Fibroblast of skin of left quadriceps (primary cell): ENCODE measurements at places on chromosomes 5 and 9.

DNA sequence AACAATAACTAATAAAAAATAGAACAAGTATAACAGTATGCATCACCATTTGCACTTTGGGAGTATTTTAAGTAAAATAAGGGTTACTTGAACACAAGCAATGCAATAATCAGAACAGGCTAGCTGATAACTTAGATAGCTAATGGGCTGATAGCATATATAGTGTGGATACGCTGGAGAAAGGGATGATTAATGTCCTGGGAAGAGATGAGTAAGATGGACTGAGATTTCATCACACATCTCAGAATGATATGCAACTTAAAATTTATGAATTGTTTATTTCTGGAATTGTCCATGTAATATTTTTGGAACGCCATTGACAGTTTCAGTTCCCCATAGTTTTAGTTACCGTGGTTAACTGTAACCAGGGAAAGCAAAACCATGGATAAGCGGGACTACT is 173.6 kb downstream of the ISL1 start:
- no peak for DNase-seq

DNA sequence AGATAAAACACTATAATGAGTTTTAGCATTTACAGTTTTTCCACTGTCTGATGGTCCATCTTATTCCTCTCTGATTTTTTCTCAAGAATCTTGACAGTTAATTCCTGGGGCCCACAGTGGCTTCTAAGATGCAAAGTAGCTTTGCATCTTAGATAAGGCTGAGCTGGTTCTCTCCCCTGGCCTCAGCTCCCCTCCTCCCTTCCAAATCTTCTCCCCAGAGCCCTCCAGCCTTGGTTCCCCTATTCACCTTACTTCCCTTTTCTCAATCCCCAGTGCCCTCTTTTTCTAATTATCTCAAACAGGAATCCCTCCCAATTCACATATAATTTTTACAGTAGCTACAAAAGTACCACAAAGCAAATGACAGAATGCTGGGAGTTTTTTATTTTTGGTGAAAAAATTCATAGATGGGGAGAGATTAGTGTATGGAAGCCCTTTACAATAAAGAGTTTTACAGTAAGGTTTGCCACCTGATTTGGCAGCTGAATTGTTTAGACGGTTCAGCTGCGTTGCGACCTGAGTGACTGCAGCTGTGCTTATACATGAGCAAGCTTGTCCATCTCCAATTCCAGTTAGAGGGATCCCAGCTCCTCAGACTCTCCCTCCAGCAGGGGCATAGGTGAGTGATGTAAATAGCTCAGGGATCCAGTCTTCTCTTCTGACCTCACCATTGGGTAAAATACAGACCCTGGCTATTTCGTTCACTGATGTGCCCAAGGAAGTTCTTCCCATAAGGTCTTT is 51.4 kb upstream of the CKMT2 start:
- no peak for DNase-seq

GRCh38 chr9:134591082-134591571 is 50.5 kb upstream of the COL5A1 start:
- DNase-seq, result no peak

- DNase-seq, result no peak
These were observed 240.5 kb downstream of the ENC1 start for GRCh38 chr5:74400067-74400466.

DNA sequence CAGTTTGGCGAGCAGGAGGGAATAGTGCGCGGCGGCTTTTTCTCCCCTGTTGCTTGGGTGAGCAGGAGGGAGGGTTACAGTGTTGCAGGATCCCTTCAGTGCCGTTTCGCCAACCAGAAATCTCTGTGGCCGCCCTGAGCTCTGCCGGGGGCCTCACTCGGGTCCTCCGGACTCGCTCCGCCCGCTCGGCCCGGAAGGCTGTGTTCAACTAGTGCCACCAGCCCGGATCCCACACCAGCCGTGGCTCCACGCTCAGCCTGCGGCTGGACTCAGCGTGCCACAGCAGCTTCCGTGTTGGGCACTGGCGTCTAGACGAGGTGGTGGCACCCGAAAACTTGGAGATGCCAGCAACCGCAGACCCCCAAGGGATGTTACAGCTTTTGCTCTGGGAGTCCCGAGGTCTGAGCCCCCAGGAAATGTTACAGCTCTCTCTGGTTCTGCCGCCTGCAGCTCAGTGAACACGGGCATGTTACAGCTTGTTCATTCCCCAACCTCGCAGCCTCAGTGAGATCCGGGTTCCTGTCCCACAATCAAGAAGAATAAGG is 16.0 kb upstream of the OR13C9 start:
- no peak for DNase-seq

- no peak for DNase-seq
These were observed at the start of gene GRK6 for GRCh38 chr5:177426566-177427210. Gene GRK6 (plus strand): TSS chr5:177426676. CDS start chr5:177426846, 170 bp downstream.

DNA sequence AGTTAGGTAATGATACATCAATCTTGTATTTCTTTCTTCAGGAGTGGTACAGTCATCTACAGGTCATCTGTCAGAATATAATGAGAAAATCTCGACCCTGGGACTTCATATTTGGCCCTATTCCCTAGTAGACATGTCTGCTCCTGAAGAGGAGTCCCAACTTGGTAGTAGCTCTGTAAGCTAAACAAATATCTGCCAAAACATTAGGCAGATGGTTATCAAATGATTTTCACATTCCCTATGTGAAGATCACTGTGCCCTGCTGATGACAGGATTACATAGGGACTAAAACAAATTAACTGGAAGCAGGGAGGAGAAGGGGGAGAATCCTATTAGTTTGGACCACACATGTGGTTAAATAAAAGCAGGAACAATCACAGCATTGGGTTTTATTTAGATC is 138.6 kb upstream of the NFIB start:
- DNase-seq, result no peak

- no peak for DNase-seq
These were observed 25.1 kb upstream of the TRIM14 start for GRCh38 chr9:98144076-98144475.

GRCh38 chr9:94166976-94167346 is 82.7 kb downstream of the PTPDC1 start:
- DNase-seq, result no peak

DNA sequence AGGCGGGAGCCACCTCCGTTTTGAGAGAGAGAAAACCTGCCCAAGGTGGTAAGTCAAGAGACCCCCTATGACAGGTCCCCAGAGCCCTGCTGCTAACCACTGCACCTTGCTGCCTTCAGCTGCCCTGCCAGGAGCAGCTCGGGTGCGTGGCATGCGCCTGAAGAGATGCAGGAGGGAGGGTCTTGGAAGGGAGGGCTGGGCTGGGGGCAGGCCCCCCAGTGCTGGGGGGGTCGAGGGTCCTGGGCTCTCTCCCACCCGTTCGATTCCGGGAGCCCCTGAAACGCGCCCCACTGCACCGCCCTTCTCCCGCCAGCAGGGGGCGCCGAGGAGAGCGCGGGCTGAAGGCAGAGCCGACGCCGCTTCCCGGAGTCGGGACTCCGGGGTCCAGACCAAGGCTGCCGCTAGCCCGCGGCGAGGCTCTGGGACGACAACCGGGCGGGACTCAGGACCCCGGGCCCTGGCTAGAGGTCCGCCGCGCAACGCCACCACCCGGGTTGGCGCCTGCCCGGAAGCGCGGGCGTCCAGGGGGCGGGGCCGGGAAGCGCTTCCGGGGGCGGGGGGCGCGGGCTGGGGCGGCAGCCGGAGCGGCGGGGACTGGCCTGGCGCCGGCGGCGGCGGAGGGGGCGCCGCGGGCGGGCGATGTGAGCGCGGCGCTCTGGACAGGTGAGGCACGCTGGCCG is at the start of gene ZBTB34:
ZBTB34 (plus strand) TSS at position 563 of the 680 bp plus-strand sequence. CDS start 18,761 bp downstream, outside the sequence.
- peak; percentile 30 for DNase-seq

- DNase-seq, result no peak
These were observed 57.7 kb downstream of the MAT2B start for GRCh38 chr5:163563112-163563511.

GRCh38 chr9:88072831-88073375 is 65.4 kb downstream of the SPATA31C2 start:
- DNase-seq, result no peak

- no peak for DNase-seq
These were observed 48.8 kb downstream of the FANCC start for GRCh38 chr9:95268681-95269080.

- no peak for DNase-seq
These were observed 2.4 kb upstream of the TPRN start for GRCh38 chr9:137202966-137203365.

DNA sequence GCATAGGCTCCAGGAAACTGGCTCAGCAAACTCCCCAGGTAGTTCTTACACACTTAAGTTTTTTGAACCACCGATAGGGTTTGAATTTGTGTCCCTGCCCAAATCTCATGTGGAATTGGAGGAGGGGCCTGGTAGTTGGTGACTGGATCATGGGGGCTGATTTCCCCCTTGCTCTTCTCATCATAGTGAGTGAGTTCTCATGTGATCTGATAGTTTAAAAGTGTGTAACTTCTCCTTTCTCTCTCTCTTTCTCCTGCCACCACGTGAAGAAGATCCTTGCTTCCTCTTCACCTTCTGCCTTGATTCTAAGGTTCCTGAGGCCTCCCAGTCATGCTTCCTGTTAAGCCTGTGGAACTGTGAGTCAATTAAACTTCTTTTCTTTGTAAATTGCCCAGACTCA is 22.4 kb upstream of the HACD4 start:
- DNase-seq, result no peak

DNA sequence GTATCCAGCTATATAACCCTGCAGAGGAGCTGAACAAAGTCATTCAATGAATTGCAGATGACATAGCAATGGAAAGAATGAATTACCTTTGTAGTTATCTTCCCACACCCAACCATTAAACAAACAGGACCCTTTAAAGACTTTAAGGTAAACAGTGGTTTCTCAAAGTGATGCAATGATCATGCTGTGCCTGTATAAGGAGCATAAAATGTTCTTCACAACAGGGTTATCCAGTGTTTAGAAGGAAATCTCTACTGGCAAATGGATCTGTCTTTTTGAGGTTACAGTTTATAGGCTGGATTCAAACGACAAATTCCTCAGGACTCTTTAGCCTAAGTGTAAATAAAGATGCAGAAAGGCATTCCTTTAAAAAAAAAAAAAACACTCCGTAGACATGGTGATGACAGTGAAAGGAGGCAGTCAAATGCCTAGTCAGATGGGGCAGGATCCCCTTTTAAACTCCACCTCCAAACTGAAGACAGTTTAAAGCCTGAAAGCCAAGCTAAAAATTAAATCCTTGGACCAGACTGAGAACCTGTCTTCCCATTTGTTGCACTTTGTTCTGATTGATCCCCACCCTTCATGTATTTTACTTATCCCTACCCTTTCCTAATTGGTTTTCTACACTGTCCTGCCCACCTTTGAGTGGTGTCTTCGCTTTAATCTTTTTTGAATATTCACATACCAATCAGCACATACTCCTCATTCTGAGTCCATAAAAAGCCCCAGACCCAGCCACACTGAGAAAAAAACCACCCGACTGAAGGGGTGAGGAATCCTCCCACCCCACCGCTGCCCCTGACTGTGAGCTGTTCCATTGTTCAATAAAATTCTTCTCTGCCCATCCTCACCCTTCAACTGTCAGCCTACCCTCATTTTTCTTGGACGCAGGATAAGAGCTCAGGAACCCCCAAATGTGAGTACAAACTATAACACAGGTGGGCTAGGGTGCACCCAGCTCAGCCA is 761.3 kb upstream of the DMAC1 start:
- DNase-seq, result no peak

DNA sequence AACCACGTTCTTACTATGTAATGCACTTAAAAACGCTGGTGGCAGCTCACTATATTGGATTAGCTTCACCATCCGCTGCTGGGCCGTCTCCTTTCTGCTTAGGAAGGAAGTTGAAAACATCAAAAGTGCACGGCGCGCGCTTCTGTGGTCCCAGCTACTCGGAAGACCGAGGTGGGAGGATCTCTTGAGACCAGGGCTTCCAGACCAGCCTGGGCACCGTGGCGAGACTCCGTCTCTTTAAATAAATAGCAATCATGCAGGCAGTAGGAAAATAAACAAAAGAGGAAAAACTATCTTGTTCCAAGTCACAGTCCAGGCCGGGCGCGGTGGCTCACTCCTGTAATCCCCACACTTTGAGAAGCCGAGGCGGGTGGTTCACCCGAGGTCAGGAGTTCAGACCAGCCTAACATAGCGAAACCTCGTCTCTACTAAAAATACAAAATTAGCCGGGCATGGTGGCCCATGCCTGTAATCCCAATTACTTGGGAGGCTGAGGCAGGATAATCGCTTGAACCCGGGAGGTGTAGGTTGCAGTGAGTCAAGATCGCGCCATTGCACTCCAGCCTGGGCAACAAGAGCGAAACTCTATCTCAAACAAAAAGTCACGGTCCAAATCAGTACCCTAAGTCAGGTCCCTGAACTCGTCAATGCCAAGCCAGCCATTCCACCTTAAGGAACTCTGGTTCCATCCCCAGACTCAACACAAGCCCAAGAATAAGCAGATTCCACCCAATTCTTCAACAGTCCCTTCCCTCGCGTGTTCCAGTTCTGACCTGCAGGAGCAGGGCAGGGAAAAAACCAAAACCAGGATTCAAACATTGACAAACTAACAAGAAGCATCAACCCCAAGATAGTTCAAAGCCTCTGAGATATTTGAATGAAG is 1.0 kb upstream of the GOLGA1 start:
- peak; percentile 14 for DNase-seq

- DNase-seq, result no peak
These were observed 32.6 kb upstream of the ACOT12 start for GRCh38 chr5:81426359-81427030.

- no peak for DNase-seq
These were observed 515.9 kb downstream of the RAB3C start for GRCh38 chr5:59098743-59099142.

DNA sequence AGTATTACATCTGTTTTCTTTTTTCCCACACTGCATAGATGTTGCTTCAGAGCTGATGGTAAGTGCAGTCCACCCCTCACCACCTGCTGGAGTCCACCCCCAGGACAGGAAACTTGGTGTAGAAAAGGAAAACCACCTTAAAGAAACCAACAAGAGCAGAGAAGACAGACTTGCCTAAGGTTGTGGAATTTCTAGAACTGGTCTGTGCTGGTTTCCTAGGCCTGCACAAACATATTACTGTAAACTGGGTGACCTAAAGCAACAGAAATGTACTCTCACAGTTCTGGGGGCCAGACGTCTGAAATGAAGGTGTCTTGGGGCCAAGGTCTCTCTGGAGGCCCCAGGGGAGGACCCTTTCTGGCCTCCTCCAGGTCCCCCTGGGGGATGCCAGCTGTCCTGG is 293.4 kb upstream of the IRX1 start:
- DNase-seq, result no peak

DNA sequence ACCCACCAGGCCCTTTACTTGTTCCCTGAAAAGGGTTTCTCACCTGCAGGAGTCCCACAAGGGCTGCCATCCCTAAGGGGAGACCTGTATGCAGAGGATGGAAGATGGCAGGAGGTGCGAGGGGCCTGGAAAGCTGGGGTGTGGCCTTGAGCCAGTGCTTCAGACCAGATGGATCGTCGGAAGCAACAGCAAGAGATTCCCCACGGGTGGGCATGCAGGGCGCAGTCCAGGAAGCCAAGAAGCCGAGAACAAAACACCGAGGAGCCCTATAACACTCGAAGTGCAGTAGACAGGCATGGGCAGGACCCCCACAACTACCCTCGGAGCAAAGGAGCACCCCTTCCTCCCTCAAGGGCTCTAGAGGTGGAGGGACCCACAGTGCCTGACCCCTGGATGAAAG is 24.7 kb upstream of the FRRS1L start:
- DNase-seq, result no peak

DNA sequence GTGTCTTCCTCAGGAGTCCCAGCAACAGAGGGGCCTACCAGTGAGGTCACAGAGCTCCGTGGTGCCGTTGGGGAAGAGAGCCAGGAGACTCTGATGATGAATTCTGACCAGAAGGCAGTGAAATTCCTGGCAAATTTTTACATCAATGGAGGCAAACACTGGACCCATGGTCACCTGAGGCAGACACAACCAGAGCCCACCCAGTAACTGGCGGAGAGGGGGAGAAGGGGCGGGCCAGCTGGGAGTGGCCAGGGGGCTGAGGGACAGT is at the start of gene STPG3:
STPG3 (plus strand) TSS at position 93 of the 268 bp plus-strand sequence; CDS start at position 94, 1 bp downstream.
- DNase-seq, result no peak

GRCh38 chr5:165881259-165881658 is 2375.8 kb downstream of the MAT2B start:
- no peak for DNase-seq
